Jurkat, Clone E6-1 (cell line): ENCODE measurements at places on chromosomes 16 and 17.
A peak's percentile ranks its signal among the peaks of the same experiment; 100 is the strongest.

DNA sequence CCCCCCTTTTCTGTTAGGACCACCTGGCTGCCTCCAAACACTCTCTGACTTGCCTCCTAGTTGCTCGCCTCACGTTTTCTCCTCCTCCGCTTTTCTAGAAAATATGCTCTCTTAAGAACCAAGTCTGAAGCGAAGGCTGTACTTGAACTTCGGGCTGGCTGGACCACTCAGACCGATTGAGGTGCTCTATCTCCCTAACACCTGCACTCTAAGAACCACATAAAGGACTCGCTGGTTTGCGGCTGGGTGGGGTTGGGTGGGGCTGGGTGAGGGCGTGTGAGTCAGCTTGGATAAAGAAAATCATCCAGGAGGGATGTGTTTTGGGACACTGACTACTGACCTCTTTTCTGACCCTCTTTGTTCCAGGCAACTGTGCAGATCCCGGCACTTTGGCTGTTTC lies 22.9 kb upstream of the TMEM220 start:
- DNase-seq = peak; percentile 74

DNA sequence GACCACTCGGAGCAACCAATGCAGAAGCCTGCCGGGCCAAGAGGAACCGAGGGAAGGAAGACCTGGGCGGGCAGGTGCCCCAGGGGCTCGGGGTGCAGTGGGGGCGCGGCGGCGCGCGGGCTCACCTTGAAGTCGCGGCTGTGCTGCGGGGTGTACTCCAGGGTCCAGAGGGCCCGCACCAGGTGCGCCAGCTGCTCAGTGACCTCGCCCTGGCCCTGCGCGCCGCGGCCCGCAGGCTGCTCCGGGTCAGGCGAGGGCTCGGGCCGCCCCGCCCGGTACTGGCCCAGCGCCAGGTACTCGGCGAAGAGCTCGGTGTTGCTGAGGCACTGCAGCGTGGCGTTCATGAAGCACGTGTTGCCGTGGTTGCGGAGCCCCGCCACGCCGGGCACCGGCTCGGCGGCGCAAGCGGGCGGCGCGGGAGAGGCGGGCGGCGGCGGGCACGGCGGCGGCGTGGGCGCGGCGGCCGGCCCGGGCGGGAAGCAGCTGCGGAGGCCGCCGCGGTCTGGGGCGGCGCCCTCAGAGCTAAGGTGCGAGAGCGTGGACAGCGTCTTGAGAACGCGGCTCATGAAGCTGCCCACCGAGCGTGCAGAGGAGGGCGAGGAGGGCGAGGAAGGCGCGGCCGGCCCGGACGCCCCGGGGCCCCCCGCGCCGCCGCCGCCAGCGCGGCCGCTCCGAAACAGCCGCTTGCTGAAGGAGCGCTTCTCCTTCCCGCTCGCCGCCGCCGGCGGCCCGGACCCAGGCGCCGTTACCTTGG lies 562 bp downstream of the USP31 start:
- DNase-seq = no peak

DNA sequence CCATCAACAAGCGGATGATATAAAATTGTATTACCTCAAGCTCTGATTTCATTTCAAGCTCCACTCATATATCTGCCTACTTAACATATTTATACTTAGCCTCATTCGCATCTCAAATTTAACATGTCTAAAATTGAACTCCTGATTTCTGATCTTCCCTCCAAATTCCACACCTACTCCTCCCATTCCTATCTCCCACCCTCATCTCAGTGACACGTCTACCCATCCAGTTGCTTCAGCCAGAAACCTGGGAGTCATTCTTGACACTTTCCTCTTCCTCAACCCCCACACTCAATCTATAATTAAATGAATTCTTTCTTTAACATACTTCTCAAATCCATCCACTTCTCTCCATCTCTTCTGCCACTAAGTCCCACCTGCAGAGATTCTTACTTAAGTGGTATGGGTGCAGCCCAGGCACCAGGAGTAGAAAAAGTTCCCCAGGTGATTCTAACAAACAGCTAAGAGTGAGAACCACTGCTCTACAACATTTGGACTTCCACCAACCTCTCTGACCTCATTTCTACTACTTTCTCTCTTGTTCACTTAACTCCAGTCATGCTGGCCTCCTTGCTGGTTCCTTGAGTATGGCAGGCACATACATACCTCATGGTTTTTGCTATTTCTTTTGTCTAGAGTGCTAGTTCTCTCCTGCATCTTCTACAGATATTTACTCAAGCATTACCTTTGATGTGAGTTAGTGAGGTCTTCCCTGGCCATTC lies 18.1 kb downstream of the SPOP start:
- DNase-seq = no peak

GRCh38 chr16:87956365-87957231 lies 5.4 kb downstream of the BANP start:
- DNase-seq = peak; percentile 78

DNA sequence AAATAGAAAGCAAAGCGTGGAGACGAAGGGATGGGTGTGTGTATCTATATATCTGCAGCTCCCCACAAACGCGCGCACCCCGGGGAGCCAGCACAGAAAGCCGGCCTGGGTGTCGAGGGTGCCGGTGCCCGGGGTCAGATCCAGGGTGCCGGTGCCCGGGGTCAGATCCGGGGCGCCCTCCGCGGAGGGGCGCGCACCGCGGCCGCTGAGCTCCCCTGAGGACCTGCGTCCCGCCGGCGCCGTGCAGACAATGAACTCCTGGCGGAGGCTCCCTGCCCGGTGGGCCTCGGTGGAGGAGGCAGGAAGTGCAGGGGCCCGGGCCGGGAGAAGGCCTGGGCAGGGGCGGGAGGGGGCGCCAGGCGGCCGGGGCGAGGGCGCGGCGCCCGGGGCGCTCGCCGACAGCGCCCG lies 1.1 kb downstream of the ZNF423 start:
- DNase-seq = no peak

DNA sequence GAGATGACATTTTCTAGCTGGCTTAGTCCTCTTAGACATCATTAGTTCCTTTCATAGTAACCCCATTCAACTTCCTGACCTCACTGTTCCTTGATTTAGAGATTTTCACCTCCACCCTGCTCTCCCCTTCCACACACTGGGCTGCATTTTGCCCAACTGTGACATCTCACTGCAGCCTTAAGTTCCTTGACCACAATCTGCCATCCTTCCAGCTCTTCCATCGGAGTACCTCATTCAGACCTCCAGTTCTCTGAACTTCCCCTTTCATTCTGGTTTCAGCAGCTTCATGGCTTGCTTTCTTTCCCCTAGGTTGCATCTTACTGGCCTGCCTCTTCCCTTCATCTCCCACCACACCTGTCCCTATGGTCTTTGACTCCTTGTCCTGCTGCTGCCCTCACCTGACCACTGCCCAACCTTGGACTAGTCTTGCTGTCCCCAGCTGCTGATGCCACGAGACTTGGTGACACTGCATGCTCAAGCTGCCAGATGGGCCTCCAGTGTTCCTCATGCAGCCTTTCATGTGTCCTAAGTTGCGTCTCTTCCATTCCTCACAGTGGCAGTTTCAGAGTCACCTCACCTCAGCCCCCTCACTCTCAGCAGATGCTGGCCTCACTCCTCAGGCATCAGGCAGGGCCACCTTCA lies 40.8 kb downstream of the NUP88 start:
- DNase-seq = no peak

DNA sequence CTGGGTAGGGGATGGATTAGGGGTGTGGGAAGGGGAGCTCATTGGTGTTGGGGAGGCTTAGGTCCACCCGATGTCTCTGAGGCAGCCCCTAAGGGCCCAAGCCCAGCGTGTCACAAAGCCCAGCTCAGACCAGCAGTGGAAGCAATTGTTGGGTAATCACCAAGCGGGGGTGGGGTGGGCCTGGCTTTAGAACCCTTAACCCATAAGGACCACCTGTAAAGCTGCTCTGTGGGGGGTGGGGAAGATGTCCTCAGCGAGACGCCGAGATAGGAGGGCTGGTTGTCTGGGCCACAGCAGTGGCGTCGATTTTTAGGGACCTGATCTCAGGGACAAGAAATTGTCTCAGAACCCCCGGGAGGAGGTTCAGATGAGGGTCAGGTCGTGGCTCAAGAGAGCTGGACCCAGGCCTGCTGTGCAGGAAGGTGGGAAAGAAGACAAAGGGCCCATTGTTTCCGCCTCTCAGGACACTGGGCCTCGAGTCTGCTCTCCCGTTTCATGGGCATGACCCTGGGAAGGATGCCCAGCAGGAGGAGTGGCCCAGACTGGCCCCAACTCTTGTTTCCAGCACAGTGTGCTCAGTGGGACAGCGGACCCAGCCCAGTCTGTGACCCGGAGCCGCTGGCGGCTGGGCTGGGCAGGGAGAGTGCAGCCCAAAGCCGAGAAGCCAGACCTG lies 15.9 kb downstream of the ST6GALNAC2 start:
- DNase-seq = no peak

- no peak for DNase-seq
Observed at GRCh38 chr17:12722282-12722681, 56.6 kb downstream of the MYOCD start.

GRCh38 chr17:38424297-38424972 lies 3.8 kb upstream of the ARHGAP23 start:
- DNase-seq = no peak

- DNase-seq = peak; percentile 78
Observed at GRCh38 chr16:21727344-21727743, 63.6 kb downstream of the OTOA start.

DNA sequence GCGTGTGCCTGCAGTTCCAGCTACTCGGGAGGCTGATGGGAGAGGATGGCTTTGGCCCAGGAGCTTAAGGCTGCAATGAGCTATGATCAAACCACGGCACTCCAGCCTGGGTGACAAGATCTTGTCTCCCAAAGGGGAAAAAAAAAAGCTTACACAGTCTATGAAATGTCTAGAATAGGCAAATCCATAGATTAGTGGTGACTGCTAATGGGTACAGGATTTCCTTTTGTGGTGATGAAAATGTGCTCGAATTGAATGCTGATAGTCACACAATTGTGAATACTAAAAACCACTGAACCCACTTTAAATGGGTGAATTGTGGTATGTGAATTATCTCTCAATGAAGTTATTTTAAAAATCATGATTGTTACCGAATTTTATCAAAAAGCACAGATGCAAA lies 14.9 kb downstream of the USP7 start:
- DNase-seq = peak; percentile 89

DNA sequence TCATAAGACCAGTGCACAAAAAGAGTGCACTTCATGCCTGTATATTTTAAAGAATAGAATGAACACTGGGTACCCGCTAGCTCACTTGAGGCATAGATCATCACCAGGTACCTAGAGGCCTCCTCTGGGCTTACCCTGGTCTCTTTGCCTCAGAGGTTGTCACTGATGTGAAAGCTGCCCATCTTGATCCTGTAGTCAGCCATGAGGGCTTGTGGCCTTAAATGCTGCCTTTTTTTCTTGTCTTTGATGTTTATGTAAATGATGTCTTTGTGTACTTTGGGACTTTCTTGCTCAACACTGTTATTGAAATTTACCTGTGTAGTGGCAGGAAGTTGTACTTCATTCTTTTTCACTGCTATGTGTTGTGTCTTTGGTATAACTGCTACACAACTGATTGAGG lies 26.8 kb upstream of the SLC5A10 start:
- peak; percentile 17 for DNase-seq

GRCh38 chr17:41730479-41730878 lies 4.0 kb downstream of the HAP1 start:
- no peak for DNase-seq

- no peak for DNase-seq
Observed at GRCh38 chr16:55273959-55274358, 50.0 kb upstream of the IRX6 start.

GRCh38 chr16:86015606-86016005 lies 116.6 kb downstream of the IRF8 start:
- DNase-seq = no peak

DNA sequence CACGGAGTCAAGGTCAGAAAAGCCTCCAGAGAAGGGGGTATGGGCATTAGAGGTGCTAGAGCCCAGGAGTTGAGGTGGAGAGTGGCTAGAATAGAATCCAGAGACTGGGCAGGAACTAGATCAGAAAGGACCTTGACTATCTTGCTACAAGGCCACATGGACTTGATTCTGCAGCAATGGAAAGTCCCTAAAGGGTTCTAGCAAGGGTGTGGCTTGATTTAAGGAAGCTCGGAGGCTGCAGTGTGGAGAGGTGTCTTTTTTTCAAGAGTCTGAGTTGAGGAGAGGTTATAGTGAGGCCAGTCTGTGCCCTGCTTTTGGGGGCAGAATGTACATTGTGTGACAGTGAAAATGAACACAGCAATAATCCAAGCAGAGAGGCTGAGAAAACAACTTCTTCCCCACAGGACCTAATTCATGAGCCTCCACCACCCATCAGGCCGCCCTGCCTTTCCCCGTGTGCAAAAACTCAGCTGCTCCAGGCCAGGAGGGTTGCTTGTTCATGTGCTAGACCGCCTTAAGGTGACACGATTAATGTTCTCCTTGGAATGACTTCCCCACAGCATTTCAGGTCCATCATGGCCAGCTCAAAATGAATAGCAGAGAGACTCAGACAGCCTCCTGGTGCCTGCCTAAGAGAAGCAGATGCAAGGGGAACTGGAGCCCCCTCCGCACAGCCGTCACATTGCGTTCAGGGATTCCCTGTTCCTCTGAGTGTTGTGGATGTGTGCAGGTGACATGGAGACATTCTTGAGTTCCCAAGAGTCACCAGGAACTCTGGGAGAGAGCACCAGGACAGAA lies 8.7 kb upstream of the BEAN1 start:
- no peak for DNase-seq

DNA sequence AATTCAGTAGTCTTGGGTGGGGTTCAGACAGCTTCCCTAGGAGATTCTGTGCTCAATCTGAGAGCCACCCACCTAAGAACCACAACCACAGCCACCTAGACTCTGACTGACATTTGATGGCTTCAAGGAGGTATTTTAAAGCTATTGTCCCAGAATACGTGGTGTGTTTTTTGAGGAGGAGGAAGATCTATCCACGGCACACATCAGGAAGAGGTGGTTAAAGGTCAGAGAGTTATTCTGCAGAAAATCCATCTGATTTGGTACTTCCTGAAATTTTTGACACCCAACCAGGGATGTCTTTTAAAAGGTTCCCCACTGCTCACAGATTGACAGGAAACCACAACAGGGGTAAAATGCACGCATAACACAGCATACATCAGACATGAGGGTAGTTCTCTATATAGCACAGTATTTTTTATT lies 25.1 kb downstream of the SMARCE1 start:
- peak; percentile 50 for DNase-seq

GRCh38 chr16:49664221-49665215 lies 191.4 kb downstream of the ZNF423 start:
- DNase-seq = no peak

GRCh38 chr16:50961952-50962351 lies 189.1 kb downstream of the SALL1 start:
- peak; percentile 12 for DNase-seq

DNA sequence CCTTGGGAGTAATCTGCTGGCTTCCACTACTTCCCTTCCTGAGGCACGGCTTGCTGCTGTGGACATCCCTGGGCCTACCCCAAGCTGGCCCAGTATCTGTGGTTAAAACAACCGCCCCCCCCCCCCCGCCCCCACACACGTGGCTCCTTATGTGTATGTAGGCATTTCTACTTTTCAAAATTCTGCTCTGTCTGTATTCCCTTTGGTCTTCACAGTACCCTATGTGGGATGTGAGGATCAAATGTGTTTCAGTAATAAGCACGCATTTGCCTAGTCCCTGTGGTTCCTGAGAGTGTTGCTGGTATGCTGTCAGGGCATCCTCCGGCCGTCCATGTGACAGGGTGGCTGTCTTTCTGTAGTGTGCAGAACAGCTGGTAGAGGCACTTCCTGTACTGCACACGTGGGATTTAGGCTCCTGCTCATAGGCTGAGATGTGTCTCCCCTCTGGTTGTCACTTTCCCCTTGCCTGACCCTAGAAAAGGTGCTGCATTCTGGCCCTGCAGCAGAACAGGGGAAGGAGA lies 2.2 kb downstream of the NT5M start:
- peak; percentile 92 for DNase-seq
